ENCODE measurements at places on chromosomes 7 and 10. TPM values are rescaled to one million over a fixed set of nuclear protein-coding genes. Genes with fewer than 3 reads are reported as not detected.

The PRKCQ gene
- total RNA-seq, result 0.16 TPM

The SDK1 gene
- 2.3 TPM for total RNA-seq

The NUB1 gene
- total RNA-seq, result 31.3 TPM

The TNPO3 gene
- 36.0 TPM for total RNA-seq

The CARD11 gene
- total RNA-seq, result 0.41 TPM

The FAM25G gene
- not detected for total RNA-seq

The FAM25C gene
- total RNA-seq, result not detected

The ANKRD1 gene
- 2,249 TPM for total RNA-seq

The WEE2 gene
- not detected for total RNA-seq

The CYTH3 gene
- 30.3 TPM for total RNA-seq

GRCh38 chr7:12777257-12777656 is 89.8 kb downstream of the ARL4A start:
- no peak for DNase-seq

GRCh38 chr7:88291398-88292173 is 15.1 kb downstream of the STEAP4 start:
- no peak for DNase-seq

DNA sequence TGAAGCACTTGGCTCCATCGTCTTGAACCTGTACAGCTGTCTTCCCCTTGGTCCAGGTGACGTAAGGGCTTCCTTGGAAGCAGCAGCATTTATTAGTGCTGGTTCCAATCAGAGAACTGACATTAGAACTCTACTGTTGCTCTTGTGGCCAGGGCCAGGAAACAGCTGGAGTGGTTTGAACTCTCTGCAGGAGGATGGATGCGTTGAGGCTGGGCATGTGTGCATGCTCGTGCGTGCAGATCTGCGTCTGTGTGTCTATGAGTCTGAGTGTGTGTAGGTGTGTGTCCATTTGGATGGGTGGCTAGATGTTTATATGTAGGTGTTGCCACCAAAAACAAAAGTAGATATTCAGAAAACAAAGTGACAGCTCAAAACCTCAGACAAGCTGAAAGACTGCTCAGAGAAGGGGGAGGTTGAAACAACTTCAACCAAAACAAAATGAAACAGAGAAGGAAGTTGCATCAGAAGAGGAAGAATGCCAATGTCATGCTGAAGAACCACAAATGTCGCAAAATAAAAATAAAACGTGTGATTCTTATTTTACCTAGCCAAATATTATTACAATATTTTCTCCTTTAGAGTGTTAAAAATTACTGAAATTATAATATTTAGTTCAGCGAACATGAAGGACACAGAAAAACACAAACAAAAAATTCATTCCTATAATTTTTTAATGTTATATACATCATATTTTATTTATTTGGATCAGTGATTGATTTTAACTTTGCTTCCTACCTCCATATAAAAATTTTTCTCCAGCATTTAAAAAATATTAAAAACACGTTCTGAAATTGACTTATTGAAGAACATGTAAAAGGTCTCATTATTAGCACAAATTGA is 96.1 kb upstream of the MKLN1 start:
- peak; percentile 74 for DNase-seq

GRCh38 chr7:113339661-113340060 is 221.3 kb upstream of the SMIM30 start:
- DNase-seq, result no peak

- DNase-seq, result no peak
Observed at GRCh38 chr10:88544140-88544870, 38.8 kb downstream of the RNLS start.

DNA sequence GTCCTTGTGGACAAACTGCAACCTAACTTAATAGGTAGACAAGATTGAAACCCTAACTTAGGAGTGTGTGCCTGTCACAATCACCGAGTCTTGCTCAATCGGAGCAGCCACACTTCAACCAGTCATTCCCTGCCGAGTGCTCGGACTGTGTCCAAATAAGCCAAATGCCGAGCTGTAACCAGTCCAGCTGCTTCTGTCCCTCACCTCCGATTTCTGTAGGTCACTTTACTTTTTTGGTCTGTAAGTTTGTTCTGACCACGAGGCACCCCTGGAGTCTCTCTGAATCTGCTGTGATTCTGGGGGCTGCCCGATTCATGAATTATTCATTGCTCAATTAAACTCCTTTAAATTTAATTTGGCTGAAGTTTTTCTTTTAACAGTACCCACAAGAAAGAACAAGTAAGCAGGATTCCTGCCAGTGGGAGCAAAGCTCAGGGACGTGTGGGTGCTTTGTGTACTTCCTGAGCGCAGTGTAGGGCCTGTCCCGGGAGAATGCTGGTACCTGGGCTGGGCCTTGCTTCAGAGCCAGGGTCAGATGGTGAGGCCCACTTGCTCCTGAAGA is 140.1 kb downstream of the ACTR3B start:
- DNase-seq, result no peak

DNA sequence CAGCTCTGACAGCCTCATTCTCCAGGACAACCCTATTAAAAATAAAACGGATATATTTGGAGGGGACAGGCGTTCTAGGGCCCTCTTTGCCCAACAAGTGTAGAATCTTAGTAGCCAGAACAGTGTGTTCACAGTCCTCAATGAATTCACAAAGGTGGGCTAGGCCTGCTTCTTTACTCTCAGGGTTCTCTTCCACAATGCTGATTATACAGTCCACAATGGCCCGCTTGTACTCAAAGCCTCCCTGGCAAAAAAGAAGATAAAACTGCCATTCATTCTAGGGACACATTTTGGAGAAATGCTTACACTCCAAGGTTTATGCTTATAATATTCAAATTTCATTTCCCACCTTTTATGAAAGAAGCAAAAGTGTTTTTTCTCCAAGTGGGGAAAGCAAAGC is 62.6 kb downstream of the MEST start:
- no peak for DNase-seq

DNA sequence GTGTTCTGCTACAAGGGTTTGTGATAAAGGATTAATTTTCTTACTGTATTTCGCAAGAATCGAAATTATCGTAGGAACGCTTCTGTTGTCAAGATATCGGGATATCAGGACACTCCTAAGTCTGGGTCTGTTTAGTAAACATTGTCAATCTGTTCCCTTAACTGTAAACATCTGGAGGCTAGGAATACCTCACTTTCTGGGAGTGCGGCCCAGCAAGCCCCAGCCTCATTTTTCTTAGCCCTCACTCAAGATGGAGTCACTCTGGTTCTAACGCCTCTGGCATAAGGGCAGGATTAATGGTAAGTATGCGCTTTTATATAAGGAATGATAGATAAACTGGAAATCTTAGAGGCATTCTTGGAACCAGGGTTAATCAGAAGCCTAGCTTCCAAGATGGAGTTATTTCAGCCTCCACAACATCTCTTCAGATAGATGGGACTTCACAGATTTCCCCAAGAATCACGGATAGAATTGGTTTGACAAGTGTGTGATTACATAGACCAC is 30.1 kb upstream of the CCL24 start:
- DNase-seq, result no peak

- DNase-seq, result no peak
Observed at GRCh38 chr10:78000956-78001472, 28.3 kb downstream of the POLR3A start.

DNA sequence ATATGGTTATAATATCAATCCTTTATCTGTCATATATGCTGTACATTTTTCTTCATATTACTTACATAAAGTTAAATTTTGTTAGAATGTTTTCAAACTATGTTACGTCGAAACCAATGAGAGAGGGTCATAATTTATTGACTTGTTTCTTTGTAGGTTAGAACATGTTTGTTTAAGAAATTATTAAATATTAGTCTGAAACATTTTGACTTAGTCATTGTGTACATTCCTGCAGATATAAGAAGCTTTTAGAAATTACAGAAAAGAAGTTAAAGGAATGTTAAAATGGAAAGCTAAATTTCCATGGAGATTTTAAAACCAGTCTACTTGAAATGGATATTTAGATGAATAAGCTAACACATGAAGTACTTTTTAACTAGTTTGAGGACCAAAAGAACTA is 99.8 kb downstream of the ANKRD30A start:
- DNase-seq, result no peak

- DNase-seq, result no peak
Observed at GRCh38 chr10:123513870-123514269, 152.3 kb upstream of the GPR26 start.

DNA sequence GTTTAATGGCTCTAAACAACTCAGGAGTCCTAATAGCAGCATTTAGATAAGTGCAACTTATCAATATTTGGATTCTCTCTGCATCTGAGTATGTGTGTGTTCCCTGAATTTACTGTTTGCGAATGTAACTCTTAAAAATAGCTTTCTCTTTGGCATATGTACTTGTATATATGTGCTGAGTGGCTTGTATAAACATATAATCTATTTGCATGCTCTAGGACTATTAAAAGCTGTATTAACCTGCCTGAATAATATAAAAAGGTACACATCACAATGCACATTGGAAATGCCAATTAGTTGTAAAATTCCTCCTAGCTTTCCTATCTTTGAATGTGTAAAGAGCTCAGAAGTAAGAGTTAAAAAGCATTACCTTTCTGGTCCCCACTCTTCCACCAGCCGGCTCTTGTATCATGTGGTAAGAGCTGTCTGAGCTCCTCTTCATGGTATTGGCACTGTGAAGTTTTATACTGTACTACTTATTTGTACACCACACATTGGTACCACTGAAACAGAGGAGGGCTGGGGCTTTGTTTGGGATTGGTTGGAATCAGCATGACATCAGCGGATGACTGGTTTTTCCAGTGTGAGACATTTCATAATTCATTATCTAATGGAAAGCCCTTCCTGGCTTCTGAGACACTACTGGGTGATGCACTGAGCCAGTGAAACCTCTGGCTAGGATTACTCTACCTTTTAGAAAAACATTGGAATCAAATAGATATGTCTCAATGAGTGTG is at the start of gene INHBA:
Gene INHBA, minus strand, starts transcription at position 456 of the 737 bp plus-strand sequence. CDS start 2,716 bp downstream, outside the sequence.
- no peak for DNase-seq

DNA sequence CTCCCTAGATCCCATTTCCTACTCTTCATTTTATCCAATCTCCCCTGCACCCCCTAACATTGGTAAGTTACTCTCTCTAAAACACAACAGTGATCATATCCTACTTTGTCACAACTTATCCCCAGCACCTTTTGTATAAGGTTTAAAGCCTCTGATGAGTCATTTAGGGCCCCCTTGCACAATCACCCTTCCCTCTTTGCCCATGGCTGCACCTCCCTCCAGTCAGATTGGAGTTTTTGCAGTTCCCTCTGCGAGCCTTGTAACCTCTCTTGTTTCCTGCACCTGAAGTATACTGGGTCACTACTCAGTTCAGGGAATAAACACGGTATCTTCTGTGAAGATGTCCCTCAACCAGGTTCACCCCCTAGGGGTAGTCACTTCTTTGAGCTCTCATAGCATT is 55.9 kb upstream of the ADRB1 start:
- no peak for DNase-seq

DNA sequence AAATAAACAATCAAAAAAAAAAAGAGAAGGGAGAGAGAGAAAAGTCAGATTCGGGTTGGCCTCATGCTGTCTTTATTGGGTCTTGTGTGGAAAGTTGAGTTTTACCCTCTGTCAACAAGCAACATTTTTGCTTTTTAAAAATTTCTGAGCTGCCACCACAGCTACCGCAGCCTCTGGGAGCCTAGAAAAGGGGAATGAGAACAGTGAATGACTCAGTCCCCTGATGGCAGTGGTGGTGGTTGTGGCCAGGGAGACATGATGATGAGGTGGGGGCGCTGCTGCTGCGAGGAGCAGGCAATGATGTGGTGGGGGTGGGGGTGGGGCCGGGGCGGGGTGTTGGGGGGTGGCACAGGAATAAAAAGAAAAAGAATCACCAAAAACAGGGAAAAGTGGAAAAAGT is 20.0 kb upstream of the CREB3L2 start:
- DNase-seq, result no peak

GRCh38 chr7:1054861-1055450 is 10.6 kb downstream of the GPR146 start:
- peak; percentile 91 for DNase-seq

- DNase-seq, result no peak
Observed at GRCh38 chr7:92088266-92088665, 46.0 kb downstream of the CYP51A1 start.

- DNase-seq, result no peak
Observed at GRCh38 chr10:8042721-8043568, 11.5 kb upstream of the GATA3 start.

GRCh38 chr10:79413196-79413595 is 32.2 kb downstream of the ZCCHC24 start:
- DNase-seq, result peak; percentile 66

DNA sequence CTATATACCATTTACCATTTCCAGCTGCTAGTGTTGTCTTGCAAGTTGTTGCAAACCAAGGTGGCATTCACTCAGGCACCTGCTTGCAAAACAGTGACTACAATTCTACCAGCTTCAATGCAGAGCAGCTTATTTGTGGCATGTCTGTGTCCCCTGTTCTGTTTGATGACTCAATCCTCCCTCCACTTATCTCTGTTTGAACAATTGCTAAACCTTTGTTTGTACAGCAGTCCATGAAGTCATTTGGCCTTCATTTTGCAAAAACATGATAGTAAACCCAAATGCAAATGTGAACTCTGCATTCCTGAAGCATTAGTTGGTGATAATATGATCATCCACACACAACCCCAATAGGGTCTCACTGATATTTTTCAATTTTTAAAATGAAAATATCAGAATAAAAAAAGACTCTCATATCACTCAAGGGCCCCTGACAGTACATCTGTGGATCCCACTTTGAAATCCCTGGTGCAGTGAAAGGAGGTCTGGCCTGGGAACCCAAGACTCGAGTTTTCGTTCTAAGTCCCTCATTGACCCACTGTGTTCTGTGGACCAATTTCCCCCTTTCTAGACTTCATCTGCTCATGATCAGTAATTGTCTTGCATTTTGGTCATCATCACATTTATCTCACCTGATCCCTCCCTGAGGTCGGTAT is 425.4 kb downstream of the RPS24 start:
- DNase-seq, result no peak

DNA sequence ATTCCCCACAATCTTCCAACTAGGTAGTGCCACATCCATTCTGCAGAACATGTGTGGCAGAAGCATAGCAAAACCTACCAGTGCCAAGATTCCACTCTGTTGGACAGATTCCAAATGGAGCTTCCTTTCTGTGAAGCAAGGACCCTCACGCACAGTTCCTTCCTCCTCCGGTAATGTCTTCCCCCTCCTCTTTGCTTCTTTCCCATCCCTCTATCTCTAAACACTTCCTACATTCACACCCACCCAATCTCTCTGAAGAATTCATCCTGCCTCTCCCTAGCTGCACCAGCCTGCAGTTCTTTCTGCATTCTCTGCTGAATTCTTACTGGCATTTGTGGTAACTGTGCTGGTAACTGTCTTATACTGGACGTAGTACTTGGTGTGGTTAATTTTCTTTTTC is 124.9 kb downstream of the RNLS start:
- DNase-seq, result no peak

DNA sequence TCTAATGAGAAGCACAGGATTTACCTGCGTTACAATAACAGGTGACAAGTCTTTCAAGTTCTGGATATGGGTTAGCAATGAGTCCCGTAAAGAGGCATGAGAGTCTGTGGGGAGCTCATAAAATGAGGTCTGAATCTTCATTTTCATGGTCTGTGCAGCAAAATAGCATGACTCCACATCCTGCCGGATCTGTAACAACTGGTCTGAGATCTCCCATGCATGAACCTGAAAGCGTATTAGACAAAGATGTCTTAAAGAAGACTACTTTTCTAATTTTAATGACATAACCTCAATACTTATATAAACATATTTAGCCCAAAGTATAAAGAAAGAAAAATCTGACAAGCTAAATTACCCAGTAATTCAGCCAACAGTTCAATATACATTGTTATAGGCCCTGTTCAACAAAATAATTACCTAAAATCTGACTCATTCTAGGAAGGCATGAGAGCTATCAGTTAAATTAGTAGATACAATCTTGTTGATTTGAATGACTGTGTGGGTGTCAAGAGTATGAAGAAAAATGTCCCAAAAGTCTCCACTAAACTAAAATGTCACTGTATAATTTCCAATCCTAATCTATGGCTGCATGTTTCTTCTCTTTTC is 36.9 kb downstream of the TNPO3 start:
- DNase-seq, result no peak
